ENCODE measurements at places on chromosomes 2 and 18.

DNA sequence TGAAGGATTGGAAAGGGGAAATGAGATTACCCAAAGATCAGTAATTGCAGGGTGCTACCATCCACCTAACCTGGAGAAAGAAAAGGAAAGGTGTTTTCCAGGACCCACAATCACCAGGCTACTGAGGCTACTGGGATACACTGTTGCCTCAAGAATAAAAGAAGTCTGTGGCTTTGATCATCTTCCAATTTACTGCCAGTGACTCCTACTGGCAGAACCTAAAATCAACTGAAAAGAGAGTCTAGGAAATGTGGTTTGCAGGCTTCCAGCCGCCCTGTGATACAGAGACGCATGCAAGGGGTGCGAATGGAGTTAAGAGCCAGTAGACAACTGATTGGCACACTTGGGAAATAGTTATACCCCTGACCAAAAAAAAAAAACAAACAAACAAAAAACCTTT is 16.6 kb upstream of the TTL start:
- no peak for DNase-seq

DNA sequence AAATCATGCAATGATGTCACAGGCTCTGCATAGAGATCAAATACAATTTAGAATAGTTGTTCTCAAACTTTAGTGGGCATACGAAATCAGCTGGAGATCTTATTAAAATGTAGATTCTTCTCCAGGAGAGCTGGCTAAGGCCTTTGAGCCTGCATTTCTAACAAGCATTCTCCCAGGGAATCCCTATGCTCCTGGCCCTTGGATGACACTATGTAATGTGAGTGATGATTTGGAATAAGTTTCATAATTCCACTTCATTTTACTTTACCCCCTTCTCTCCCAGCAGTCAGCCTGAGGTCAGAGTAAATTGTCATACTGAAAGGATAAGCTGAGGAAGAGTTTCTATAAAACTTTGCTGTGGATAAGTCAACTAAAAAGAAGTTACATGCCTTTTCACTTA is 189.1 kb downstream of the UBE2E3 start:
- no peak for DNase-seq

GRCh38 chr2:119873350-119874315 is 113.9 kb downstream of the PTPN4 start:
- DNase-seq, result no peak

- no peak for DNase-seq
Measured at GRCh38 chr2:54065411-54065810, 50.0 kb upstream of the ACYP2 start.

DNA sequence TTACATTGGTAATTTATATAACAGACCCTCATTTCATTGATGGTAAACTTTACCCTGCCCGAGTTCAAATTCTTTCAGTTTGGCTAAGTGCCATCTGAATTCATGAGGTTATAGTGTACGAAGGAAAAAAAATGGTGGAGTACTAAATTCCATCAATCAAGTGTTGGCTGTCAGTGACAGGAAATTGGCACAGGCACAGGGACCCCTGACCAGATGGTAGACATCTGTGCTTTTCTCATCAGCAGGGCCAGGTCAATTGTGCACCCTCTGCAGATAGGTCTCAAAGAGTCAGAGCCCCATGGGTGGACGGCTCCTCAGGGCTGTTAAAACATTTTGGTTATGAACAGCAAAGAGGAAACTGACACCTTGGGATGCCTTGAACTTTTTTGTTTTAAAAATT is 439.2 kb downstream of the SETBP1 start:
- DNase-seq, result no peak
